ENCODE measurements at places on chromosomes 6 and 20. TPM values are rescaled to one million over a fixed set of nuclear protein-coding genes. Genes with fewer than 3 reads are reported as not detected.

The SLC23A2 gene
- 16.5 TPM for total RNA-seq

The INSM1 gene
- total RNA-seq = 0.81 TPM

The SLC22A1 gene
- total RNA-seq = 0.50 TPM

The TCEA2 gene
- total RNA-seq = 48.1 TPM

The MAFB gene
- total RNA-seq = 1.0 TPM

The TBX18 gene
- total RNA-seq = not detected

The CLVS2 gene
- 0.26 TPM for total RNA-seq

The CRISP3 gene
- total RNA-seq = not detected

The FILIP1 gene
- total RNA-seq = 10.5 TPM

The TFAP2A gene
- total RNA-seq = 2.6 TPM

The TGM3 gene
- total RNA-seq = not detected

DNA sequence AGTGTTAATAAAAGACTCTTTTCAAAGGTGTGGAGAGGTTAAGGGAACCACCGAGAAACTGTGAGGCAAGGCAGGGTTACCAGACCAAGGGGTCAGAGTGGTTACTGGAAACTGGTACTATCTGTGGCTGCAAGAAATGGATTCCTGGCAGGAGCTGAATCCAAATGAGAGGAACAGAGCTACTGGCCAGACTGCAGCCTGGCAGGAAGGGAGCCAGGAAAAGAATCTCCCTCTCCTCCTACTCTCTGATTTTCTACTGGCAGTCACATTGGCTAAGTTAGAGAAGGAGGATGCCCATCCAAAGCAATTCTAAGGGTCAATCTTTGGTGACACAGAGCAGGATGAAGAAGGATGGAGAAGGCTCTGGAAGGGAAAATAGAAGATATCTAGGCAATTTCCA is 211.5 kb downstream of the GRM1 start:
- DNase-seq = no peak

DNA sequence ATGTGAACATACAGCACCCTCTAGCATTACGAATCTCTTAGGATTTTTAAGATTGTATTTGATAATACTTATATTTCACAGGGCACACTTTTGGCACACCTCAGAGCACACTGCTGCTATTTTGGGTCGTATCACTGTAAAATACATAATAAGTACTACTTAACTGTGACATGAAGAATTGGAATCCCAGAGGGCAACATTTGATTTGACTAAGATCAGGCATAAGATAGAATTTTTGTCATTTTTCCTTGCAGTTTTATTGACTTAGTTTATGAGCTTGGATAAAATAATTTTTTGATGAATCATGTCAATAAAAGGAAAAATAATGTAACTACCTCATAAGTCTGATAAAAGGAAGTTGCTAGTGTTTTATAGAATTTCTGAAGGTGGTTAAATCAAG is 22.4 kb downstream of the MRS2 start:
- no peak for DNase-seq

GRCh38 chr6:152329638-152330448 is 307.3 kb downstream of the SYNE1 start:
- no peak for DNase-seq

DNA sequence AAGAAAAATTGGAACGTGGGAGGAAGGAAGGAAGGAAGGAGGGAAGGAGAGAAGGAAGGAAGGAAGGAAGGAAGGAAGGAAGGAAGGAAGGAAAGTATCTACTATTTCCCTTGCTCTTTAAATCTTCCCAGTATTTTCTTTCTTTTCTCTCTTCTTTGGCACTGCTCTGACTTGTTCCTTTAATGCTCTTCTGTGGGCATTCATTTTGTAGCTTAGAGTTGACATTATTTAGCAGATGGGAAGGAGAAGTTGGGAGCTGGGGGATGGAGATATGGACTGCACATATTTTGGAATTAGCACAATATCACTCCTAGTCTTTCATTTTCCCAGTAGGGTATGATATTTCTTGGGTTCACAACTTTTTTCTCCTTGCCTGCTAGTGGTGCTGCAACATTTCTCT is 152.2 kb downstream of the TFAP2B start:
- DNase-seq = no peak

DNA sequence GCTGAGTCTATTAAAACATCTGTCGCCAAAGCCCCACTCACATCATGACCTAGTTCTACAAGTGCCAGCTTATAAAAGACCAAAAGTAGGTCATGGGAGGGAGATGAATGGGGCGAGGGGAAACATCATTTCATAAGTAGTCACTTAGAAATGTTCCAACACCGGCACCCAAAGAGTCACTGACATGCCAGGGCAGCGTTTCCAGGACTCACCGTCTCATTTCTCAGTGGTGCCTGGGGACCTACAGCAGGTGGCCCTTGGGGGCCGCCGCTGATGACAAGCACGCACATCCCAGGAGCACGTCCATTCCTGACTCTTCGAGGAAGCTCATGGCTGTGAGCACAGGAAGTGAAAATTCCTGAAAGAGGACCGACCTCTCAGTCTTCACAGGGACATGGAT is 260.4 kb downstream of the CDH4 start:
- no peak for DNase-seq

GRCh38 chr6:37320646-37321045 is 33.1 kb upstream of the RNF8 start:
- DNase-seq = no peak

DNA sequence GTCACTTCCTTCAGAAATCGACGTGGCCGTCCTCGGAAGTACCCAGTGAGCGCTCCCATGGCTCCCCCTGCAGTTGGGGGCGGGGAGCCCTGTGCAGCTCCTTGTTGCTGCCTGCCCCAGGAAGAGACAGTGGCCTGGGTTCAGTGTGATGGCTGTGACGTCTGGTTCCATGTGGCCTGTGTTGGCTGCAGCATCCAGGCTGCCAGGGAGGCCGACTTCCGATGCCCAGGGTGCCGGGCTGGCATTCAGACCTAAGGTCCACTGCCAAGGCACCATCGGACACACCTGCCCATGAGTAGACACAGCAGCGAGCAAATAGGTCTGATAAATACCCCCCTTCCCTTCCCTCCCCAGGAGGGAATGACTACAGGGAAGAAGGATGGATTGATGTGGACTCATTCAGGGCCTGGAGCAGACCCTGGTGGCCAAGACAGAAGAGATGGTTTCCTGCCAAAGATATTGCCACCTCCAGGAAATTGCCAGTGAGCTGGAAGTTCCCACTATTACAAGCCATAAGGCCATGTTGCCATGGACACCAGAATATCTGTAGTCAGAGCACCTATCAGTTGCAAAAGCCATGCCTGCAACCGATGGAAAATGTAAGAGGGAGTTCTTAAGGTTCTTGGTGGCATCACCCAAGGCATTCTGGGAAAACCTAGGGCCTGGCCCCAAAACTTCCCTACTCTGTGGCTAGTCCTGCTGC is 4.2 kb downstream of the TCF19 start:
- peak; percentile 70 for DNase-seq

DNA sequence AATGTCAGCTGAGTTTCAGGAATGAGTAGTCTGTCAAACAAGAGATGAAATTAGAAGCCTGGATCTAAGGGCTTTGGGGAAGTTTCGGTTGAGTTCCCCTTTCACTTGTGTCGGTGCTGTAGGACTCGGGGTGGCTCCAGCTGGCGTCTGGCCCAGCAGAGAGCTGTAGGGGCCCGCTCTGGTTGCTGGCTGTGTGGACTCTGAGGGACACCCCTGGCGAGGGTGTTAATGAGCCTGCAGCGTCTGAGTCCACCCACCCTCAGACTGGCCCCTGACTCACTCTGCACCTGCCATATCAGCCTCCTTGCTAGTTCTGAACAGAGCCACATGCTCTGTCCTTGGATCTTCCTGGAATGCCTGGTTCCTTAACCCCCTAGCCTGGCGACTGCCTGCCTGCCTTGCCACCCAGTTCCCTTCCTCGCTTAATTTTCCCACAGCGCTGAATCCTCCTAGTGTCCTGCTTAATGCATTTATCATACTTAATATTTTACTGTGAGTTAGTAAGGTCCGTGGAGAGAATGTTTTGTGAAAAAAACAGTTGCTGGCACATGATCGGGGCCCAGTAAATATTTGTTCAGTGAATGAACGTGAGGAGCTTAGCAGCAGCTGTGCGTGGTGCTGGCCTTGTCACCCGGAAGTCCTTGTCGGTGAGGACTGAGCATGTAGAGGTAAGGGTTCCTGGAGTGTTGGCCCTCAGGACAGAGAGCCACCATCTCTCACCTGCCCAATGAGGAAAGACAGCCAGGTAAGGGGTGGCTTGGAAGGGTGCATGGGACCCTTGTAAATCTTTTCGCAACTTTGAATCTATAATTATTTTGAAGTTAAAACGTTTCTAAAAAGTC is 1.6 kb downstream of the DNAJC5 start:
- no peak for DNase-seq

DNA sequence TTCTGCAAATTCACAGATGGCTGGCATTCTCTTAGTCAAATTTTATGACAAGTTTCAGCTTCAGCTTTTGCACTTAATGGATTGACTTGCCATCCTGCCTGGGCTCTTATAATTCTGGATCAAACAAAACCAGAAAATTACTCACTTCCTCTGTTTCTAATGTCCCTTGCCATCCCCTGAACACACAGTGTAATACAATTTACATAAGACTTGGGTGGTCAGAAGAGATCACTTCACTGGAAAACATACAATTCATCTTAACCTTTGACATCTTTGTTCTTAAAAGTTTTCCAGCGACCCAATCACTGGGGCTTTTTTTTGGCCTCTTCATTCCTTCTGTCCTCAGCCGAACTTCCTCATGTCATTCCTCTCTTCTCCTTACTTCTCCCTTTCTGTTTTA is 199.0 kb downstream of the ARHGAP18 start:
- DNase-seq = no peak

- no peak for DNase-seq
Measured at GRCh38 chr20:57224641-57225138, 41.8 kb downstream of the BMP7 start.

DNA sequence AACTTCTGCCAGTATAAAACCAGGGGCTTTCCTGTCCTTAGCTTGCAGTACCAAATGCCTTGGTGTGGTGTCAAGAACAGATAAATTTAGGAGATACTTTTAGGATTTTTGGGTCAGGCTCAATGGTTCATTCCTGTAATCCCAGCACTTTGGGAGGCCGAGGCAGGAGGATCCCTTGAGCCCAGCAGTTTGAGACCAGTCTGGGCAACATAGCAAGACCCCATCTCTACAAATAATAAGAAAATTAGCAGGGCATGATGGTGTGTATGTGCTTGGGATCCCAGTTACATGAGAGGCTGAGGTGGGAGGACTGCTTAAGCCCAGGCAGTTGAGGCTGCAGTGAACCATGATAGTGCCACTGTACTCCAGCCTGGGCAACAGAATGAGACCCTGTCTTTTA is 3.2 kb upstream of the ZBTB12 start:
- DNase-seq = no peak

GRCh38 chr6:133778414-133779130 is 110.3 kb upstream of the TCF21 start:
- DNase-seq = no peak

GRCh38 chr20:50533061-50533460 is 22.9 kb downstream of the PTPN1 start:
- no peak for DNase-seq

DNA sequence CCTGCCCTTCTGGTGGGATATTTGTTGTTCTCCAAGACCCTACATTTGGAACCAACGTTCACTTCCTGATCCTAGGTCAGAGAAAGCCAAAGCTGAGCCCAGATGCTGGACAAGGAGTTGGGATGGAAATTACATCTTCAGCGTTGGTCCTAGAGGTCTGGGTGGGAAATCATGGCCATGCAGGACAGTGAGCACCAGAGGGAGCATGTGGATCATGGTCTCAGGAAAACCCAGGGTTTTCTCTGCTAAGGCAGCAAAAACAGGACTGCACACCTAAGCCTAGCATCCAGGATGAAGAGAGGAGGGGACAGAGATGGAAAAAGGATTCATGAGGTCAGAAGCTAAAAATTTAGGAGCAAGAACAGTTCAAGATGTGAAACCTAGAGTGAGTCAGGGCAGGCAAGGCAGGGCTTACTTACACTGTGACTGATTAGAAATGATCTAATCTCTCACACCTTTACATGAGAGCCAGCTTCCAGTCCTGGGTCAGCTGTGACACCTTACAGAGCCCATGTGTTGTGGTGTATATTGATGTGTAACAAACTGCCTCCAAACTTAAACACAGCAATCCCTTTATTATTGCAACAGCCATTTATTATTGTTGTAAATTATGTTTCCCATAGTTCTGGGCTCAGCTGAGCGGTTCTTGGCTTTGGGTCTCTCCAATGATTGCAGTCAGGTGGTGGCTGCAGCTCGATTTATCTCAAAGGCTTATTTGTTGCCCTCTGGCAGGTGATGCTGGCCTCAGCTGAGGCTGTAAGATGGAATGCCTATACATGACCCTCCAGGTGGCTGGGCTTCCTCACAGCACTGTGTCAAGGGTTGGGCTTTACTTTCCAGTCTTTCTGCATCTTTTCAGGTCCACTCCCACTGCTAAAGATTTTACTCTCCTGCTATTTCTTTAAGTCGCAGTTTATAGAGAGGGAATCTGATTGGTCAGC is 6.5 kb downstream of the C20orf202 start:
- no peak for DNase-seq

DNA sequence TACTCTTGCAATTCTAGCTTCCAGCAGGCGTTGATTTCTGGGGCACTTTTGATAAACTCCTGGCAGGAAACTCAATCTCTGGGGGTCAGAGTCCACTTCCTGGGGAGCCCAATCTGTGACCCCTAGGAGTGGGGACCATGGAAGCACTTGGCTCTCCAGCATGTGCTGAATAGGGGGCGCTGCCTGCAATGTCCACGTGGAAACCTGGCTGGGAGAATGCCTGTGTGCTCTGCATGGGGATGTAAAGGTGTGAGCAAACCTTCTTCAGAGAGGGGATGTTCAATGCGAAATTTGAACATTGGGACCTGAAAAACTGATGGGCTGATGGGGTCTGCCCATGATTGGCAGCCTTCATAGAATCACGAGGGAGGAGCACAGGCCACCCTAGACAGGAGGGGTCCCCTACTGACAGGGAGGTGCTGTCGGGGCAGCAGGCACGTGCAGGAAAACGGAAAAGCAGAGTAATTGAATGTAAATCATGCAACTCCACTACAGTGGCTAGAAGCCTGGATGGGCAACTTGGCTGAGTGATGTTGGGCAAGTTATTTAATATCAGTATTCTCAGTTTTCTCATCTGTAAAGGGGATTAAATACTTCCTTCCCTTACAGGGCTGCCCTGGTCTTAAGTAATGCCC is 47.8 kb downstream of the CEP43 start:
- no peak for DNase-seq

GRCh38 chr6:29813809-29814208 is 13.8 kb upstream of the HLA-G start:
- DNase-seq = no peak

- no peak for DNase-seq
Measured at GRCh38 chr6:56096541-56096940, 150.8 kb downstream of the COL21A1 start.

DNA sequence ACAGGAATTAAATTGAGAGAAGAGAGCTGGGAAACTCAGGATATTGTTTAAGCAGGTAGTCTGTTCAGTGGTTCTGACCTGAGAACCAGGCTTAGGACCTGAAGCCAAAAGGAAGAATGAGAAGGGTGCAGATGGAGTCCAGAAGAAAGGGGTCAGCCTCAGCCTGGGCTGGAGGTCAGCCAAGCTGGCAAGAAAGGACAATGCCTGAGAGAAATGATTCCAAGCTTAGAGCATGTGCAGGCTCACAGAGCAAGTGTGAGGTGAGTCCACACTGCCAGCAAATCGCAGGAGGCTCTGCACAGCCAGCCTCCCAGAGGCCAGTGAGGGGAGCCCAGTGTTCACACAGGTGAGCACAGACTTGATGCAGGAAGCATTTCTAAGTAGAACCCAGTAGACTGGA is 47.3 kb downstream of the DAAM2 start:
- DNase-seq = no peak

Data from H9 (cell line).